ENCODE measurements at places on chromosomes 3 and 15.

- DNase-seq, result peak; percentile 72
Measured at GRCh38 chr15:34988027-34988902, at the start of gene ZNF770. TSS of gene ZNF770 (minus strand) at chr15:34988287. CDS start at chr15:34983434, 4,853 bp downstream.

DNA sequence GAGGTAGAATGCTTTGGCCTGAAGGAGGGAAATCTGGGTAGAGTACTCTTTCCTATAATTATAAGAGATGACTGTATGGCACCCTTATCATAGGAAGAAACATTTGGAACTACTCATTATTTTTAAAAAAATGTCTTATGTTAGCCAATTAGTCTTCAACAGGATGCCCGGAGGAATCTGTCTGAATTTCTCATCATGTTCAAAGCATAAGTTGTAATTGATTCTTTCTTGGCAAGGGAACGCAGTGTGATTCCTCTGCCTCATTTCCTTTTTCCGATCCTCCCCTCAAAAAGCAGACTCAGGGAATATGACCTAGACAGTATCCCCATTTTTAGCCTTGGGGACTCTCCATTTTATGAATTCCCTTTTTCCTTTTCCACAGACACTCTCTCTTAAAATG is 165.1 kb downstream of the IL5RA start:
- DNase-seq, result no peak

DNA sequence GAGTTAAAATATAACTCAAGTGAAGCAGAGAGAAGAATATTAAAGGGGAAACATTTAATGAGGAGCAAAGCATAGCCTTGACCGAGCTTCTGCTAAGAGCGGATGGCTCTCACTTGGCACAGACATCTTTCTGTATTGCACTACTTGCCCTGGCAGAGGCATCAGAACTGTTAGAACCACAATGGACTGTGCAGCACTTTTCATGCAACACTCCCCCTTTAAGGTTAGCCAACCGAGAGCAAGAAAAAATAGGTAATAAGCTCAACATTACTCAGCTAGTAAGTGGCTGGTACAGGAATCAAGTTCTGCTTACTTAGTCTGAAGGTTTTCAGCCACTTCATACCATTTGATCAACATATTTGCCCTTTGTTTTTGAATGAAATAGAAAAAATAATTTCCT is 33.7 kb downstream of the CRTC3 start:
- no peak for DNase-seq

- DNase-seq, result no peak
Measured at GRCh38 chr15:71458089-71458660, 342.9 kb downstream of the THSD4 start.

DNA sequence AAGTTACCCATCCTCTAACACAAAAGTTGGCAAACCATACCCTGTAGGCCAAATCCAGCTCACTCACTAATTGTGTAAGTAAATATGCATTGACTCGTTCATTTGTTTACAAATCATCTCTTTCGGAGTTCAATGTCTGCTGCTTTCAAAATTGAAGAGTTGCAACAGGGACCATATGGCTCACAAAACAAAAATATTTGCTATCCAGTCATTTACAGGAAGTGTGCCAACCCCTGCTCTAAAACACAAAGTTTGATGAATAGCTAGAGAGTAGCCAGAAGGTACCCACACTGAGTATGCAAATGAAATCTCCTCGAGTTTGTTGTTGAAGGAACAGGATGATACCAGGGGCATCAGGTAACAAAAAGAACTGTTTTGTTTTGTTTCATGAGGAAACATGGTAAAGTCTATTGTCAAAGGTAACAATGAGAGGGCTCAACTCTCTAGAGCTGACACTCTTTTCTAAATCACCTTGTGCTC is 236.2 kb upstream of the THBS1 start:
- no peak for DNase-seq

DNA sequence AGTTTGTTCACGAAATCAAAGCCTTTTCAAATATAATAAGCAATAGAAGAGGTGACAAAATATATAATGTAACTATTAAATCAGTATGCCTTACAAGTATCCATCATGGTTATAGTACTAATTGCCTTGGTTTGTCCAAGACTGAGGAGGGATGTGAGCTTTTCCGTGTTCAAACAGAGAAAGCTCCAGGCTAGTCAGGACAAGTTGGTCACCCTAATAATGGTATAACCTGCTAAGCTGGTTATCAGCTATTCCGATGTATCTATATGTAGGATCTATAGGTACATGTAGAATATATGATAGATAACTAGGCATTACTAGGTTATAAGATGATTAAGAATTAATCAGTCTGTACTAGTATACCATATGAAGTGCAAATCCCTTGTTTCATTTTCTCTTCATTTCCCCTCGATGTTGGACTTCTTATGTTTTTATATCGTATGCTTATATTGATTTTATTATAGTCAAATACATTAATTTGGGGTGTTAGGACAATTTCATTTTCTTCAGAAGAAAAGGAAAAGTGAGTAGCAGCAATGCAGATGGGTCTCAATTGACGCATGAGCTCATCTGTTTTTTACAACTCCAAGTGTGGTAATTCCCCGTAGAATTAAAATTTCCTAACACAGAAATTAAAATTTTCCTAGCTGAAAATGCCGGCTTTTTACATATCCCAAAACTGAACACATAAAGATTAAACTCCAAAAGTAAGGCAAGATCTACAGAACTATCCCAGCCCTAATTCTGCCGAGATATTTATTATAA is 419.1 kb downstream of the TIGIT start:
- no peak for DNase-seq

- no peak for DNase-seq
Measured at GRCh38 chr15:101444807-101445508, 44.5 kb downstream of the PCSK6 start.

DNA sequence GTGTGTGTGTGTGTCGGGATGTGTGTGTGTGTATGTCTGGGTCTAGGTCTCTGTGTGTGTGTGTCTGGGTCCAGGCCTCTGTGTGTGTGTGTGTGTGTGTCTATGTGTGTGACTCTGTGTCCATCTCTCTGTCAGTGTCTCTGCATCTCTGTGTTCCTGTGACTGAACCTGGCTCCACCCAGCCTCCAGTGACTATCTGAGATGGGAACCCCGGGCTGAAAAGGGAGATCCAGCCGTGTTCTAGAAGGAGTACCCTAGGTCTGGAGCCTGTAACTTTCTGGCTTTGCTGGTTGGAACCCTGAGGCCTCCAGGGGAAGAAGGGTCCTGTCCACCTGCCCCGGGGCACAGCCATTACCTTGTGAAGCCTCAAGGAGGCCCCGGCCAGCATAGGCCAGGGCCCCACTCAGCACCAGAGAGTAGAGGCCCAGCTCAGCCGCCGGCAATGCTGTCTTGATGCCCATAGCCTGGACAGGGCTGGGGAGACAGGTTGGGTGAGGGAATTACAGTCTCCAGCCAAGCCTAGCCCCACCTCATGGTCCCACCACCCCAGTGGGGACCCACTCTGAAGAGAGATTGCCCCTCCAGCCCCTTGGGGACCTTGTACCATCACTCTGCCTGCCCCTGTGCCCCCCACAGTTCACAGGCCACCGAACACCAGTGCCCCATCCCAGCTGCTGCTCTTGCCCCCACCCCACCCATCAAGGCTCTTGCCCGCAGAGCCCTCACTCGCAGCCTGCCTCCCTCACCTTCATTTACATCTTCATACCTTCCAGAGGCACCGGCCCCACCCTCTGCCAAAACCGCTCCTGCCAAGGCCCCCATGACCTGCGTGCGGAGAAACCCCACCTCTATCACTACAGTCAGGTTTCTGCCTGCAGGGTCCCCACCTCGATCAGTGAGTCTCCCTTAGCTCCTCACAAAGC is 2.0 kb downstream of the HHATL start:
- DNase-seq, result no peak

DNA sequence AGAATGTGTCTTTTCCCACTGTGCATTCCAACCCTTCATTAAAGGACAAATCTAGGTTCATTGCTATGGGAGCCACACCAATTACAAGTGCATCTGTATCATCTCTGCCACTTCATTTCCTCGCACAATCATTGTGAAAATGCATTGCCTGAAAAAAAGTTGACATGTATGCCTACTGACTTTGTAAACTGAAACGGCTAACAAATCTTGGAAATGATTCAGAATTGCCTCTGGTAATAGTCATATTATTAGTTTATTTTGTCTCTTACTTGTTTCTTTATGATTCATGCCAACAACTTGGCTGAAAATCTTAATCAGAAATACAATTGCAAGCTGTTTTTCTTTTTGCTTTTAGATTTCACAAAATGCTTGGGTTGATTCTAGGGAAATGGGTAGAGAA is 497.1 kb downstream of the ZIC1 start:
- DNase-seq, result no peak

DNA sequence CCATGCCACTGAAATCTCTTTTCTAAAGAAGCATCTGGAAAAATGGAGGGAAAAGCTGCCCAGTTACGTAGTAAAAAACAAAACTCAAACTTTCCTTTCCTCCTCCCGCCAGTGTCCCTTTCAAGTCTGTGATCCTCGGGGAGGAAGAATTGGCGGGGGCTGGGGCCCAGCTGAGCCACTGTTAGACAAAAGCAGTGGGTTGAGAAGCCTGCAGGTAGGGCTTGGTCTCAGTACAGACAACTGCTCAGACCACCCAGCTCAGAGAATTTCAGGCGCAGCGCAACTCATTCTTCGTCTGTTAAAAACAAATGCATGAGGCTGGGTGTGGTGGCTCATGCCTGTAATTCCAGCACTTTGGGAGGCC is 117.1 kb downstream of the MYLK start:
- DNase-seq, result no peak

- no peak for DNase-seq
Measured at GRCh38 chr15:81723701-81724100, 322.1 kb downstream of the MEX3B start.

GRCh38 chr15:61489571-61489970 is 260.5 kb upstream of the RORA start:
- DNase-seq, result no peak

DNA sequence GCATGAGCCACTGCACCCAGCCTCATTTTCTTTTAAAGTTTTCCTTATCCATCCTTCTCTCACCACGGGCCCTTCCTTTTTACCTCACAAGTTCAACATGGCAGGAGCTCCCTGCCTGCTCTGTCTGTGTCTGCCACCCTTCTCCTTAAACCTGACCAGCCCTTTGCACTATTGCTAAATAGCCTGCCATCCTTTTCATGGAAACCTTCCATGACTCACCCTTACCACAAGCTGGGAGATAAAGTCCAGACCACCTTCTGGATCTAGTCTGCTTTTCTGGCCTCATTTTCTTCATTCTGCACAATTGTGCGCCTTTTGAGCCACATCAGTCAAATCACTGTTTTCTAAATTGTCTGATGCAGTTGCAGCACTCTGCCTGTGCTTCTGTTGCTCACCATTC is 8.9 kb downstream of the PARP14 start:
- no peak for DNase-seq

GRCh38 chr3:160112481-160112880 is 112.7 kb upstream of the C3orf80 start:
- no peak for DNase-seq

- no peak for DNase-seq
Measured at GRCh38 chr15:38886315-38887163, 321.9 kb upstream of the RASGRP1 start.

GRCh38 chr15:71659730-71660067 is 150.7 kb upstream of the NR2E3 start:
- no peak for DNase-seq

GRCh38 chr3:157081626-157082210 is 78.2 kb downstream of the CCNL1 start:
- peak; percentile 79 for DNase-seq

DNA sequence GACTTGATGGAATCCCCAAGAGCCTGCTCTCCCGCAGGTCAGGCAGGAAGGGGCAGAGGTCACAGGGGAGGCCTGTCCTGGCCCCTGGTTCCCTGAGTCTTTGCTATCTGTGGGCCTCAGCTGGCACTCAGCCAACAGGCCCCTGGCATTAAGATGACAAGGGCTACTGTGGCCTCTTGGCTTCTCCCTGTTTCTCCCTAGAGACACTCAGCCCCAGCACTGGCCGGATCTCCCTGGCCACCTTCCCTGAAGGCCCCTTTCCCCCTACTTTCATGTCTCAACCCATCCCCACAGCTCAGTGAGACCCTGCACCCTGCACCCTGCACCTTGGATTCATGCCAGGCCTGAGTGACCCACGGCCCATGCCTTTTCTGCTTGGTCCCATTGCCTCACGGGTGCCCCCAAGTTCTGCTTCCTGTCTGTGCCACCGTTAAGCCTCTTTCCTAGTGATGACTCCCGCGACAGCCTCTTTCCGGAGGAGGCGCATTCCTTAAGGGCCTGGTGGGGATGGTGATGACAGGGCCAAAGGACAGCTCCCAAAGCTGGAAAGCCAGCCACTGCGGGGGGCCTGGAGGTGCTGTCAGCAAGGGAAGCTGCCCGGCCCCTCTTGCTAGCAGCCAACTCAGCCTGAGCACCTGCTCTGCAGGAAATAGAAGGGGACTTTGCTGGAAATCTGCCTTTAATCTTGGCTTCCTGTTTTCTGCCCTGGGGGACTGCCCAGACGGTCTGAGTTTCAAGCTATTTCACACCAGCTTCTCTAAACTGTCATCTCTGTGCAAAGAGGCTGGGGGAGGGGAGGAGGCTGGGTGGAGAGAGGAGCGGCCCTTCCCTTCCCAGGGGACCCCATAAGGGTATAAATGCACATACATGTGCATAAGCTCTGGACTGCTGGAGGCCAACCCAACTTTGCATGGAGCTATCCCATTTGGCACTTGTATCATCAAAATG is 4.8 kb upstream of the CSK start:
- DNase-seq, result peak; percentile 58

GRCh38 chr15:42315521-42315920 is 42.3 kb upstream of the TMEM87A start:
- no peak for DNase-seq

GRCh38 chr15:39623529-39623931 is 42.7 kb downstream of the THBS1 start:
- DNase-seq, result peak; percentile 56

DNA sequence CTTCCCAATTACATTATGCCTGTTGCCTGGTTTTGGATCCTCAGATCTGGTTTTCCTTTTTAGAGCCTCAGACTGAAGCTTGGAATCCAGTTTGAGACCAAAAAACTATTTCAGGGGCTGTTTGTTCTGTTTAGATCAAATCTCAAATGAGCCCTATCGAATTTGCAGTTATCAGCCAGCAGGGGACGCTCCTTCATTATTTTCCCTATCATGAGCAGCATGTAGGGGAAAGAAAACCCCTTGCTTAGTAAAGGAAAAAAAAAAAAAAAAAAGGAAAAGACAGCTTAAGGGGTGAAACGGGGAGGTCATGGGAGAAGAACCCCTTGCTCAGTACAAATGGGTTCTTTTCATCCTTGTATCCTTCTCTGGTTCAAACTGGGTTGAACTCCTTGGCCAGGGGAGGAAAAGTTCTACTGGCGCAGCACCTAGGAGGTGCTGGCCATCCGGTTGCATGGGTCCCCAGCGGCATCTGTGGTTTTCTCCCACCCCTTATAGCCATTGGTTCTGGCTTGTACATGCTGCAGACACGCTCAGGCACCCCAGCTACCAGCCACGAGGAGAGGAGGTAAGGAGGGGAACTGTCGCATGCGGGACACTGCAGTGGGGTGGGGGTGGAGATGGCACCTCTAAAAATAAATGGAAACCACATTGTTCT is 1375.1 kb upstream of the ALCAM start:
- DNase-seq, result no peak

GRCh38 chr3:49841806-49842205 is 14.6 kb downstream of the TRAIP start:
- DNase-seq, result no peak
